ENCODE measurements at places on chromosomes 7 and 10.

DNA sequence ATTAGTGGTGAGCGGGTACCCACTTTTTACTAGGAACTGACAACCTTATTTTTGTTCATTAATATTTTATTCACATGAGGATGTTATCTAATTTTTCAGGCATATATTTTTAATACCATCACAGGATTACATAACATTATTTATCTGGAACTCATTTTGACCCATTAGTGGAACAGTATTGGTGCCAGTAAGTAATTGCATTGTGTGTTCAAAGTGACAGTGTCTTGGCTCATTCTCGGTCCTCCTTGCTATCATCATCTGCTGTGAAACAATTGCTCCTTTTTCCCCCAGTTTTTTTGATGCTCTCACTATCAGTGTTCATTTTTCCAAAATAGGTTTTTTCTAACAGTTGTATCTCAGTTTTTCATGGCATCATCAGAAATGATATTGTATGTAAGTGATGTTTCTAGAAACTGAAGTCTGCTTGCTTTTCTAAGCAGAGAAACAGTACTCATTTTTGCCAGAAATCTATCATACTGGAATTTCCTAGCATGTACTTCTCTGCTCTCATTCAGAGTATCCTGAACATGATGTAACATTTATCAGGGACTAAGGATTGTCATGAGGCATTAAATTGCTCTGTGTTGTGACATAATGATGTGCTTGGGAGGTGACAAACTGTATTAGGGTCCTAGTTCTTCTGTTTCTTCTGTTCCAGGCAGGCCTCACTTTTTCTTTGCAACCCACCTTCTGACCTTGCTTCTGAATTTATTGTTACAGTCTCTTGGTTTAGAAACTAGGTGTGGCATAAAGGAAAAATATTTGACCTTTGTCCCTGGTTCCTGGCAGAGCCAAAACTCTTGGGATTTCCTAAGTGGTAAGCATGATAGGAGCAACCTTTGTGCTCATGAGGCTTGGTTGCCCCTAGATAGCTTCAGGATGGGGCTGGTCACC lies 4.2 kb downstream of the NUB1 start:
- no peak for DNase-seq

DNA sequence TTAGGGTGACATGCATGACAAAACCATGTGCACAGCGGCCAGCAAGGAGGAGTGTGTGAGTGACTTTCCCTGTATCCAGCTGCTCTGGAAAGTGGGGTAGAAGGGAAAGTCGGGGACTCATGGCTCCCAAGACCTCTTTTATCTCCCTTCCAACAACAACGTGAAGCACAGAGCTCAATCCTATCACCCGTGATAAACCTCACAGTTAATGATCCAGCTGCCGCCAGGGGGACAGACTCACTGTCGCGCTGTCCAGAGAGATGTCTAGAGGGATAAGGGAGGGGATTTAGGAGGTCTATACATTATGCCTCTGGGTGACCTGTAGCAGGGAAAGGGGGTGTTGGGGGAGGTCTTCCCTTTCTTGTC lies 84.0 kb upstream of the SMNDC1 start:
- peak; percentile 84 for DNase-seq

GRCh38 chr7:4753598-4754432 lies 21.6 kb upstream of the AP5Z1 start:
- peak; percentile 69 for DNase-seq

DNA sequence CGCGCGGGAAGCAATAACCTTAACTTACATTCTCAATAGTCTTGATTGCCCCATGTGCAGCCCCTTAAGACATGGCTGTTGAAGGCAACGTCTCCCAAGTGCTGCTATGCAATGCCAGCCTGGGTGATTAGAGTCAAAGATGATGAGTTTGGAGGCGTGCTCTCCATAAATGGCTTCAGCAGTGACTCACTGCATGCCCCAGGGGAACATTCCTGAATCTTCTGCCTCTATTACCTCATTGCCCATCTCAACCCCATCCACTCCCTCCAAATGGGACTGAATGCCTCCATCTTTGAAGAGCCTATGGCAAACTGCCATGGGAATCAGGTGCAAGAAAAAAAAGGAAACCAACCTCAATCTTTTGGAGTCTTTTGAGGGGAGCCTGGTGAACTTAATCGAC lies 282.8 kb downstream of the SNX10 start:
- no peak for DNase-seq

DNA sequence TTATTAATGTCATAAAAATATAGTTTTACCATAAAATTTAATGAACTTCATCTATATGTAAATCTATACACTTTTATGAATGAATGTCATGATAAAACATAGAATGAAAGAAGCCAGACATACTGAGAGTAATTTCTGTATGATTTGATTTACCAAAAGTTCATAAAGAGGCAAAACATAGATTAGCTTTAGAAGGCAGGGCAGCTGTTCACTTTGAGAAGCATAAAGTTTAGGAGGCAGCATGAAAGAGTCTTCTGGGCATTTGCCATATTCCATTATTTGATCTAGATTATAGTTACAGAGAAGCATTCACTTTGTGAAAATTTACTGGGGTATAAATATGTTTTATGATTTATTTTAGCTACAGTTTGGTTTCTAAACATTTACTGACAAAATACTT lies 487.2 kb downstream of the ANKRD7 start:
- no peak for DNase-seq

All from NCI-H82 (cell line).